ENCODE measurements at places on chromosomes 13 and 19. TPM values are rescaled to one million over a fixed set of nuclear protein-coding genes. Genes with fewer than 3 reads are reported as not detected.

- DNase-seq, result no peak
Measured at GRCh38 chr13:67076378-67076777, 153.8 kb downstream of the PCDH9 start.

The FRY gene
- total RNA-seq, result 55.9 TPM

DNA sequence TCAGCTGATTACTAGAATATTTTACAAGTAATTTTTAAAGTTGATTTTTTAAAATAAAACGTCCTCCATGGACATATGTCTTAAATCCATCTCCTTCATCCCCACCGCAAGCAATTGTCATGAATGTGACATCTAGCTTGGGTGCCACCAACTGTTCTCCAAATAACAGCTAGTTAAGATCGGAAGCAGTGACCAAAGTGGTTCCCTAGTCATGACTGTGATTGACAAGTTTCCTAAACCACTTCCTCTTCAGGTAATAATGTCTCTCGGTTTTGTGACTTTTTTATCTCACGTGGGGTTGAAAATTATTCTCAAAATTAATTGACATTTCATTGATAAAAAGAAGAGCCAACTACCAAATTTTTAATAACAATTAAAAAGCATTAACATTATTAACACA, 135.3 kb upstream of the MIR17HG start:
- no peak for DNase-seq

DNA sequence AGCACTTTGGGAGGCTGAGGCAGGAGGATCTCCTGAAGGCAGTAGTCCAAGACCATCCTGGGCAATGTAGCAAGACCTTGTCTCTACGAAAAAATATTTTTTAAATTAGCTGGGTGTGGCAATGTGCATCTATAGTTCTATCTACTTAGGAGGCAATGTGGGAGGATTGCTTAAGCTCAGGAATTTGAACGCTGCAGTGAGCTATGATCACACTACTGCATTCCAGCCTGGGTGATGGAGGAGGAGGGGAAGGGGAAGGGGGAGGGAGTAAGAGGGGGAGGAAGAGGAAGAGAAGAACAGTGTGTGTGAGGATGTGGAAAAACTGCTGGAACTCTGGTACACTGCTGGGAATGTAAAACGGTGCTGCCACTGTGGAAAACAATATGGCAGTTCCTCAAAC, 9.2 kb upstream of the CLIP3 start:
- no peak for DNase-seq

DNA sequence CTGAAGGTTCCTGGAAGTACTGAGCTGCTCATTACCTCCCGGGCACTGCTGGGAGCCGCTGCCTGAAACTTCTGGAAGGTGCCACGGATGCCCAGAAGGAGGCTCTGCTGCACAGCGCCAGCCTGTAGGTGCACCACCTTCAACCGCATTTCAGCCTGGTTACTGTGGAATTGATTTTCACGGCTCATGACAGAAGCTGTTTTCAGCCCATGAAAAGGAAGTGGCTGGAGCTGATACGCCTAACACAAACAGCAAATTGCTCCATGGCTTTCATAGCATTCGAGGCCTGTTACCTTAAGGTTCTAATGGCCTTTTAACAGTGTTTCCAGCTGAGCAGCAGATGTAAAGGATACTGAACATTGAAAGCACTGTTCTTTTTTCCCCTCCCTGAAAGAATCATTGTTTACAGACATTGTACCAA, 22.0 kb downstream of the GPC6 start:
- no peak for DNase-seq

The PTGER1 gene
- 0.09 TPM for total RNA-seq

GRCh38 chr19:6482343-6482686, 728 bp upstream of the DENND1C start:
- DNase-seq, result no peak

DNA sequence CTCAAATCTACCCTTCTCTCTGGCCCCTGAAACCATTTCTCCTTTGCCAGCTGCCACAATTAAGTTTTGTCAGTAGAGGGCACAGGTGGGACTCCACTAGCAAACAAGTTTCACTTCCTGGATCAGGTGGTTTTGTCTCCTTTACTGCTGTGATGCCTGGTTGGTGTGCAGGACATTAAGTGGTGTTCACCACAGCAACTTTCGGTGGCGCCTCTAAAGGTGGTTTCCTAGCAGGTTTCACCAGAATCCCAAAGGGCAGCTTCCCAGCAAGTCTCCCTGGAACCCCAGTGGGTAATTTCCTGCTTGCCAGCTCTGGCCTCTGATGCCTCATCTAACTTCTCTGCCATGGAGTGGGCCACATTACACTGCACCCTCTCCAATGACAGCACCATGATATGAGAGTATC, 16.6 kb downstream of the MED4 start:
- DNase-seq, result no peak

The HTR2A gene
- total RNA-seq, result 0.18 TPM

DNA sequence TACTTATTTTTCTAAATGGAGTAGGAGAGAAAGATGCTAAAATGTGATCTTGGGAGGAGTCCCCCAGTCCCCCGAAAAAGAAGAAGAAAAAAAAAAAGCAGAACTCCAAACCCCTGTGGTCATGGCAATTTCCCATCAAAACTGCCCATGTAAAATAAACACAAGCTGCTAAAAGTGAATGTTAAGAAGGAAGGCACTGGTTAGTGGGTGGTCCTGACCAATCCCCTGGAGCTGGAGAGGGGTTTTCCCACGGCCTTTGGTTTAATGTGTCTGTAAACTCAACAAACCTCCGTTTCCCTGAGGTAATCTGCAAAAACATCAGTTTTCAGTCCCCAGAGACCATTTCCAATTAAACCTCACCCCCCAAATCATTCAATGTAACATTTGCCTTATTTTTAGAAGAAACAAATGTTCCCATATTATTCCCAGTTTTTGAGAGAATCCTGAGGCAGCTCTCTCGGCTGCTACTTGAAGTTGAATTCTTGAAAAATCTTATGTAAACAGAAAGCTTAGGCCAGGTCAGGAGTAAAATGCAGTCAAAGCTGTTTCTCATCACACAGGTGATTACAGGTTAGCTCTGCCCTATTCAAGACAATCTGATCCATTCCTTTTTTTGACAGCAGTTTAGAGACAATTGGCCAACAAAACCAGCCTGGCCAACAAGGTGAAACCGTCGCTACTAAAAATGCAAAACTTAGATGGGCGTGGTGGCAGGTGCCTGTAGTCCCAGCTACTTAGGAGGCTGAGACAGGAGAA, 17.0 kb downstream of the RAB3D start:
- DNase-seq, result peak; percentile 51

DNA sequence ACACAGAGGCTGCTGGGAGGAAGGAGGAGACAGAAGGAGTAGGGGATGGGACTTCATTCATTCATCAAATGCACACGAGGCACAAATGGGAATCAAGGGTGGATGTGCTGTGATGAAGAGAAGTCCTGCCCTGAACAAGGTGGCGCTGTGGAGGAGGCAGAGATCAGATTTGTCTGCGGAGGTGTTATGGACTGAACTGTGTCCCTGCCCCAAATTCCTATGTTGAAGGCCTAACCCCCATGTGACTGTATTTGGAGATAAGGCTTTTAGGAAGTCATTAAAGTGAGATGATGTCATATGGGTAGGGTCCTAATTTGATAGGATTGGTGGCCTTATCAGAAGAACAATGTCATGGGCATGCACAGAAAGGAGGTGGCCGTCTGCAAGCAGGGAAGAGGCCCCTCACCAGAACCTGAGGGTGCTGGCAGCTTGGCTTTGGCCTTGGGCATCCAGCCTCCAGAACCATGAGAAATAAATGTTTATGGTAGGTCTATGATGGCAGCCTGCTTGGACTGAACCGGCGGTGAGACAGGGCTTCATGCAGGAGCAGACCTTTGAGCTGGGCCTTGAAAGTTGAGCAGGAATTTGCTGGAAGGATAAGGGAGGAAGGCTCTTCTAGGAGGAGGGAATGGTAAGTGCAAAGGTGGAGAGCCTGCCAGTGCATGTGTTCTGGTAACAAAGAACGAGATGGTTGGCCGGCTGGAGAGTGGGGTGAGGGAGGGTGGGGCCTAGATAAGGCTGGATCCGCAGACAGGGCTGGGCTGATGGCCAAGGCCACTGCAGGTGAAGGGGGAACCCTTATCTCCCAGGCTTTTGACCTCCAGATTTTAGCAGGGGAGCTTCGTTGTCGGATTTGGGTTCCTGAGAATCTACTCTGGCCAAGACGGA, 2.7 kb upstream of the CEBPA start:
- DNase-seq, result no peak

- peak; percentile 13 for DNase-seq
Measured at GRCh38 chr19:10923260-10924112, 5.0 kb downstream of the YIPF2 start.

DNA sequence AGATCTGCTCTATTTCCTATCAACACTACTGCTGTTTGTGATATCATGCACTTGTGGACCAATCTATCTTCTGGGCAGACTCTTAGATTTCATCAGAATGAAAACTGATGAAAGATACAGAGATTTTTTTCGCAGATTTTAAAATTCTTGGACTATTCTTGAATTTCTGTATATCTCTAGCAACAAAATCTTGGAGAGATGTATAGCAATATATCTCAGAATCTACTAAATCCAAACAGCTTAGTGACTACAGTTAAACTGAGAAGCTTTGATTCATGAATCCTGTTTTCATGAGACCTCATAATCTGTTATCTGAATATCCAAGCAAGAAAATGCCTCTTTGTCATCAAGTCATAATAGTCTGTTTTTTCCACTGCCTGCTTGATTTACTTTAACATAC, 28.0 kb upstream of the FREM2 start:
- no peak for DNase-seq

- DNase-seq, result peak; percentile 24
Measured at GRCh38 chr13:30576528-30576927, 41.2 kb upstream of the USPL1 start.

DNA sequence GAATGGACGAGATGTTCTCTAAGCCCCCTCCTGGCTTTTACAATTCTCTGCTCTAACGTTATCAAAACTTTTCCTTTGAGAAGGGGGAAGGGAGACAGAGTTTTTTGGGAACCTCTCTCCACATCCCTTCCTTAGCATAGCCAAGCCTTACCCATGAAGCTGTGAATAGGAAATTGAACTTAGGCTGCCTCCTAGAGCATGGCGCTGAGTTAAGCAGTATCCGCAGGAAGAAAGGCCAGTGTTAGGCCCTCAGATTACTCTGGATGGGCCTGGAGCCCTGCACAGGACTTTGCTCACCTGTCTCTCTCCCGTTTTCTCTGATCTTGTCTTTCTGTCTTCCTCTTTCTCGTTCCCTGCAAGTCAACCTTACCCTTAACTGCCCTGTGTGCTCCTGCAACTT, 39.6 kb downstream of the CYP2B6 start:
- DNase-seq, result no peak

DNA sequence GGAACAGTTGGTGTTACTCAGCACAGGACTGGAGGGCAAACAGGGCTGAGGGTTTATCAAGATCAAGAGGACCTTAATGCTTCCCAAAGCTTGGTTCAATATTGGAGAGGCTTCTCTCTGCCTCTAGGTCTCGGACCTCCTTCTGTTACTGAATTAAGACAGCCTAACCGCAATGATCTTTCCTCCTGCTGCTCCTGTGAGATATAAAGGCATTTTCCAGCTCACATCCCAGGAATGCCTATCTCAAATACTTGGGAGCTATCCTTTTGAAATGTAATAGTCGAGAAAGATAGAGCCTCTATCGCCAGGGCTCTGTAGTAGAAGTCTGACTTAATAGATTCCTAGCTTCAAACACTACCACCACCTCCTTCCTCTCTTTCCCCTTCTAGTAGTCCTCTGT, 1475.0 kb downstream of the SLITRK1 start:
- no peak for DNase-seq
